RWPE1 (cell line): ENCODE measurements at places on chromosomes 6 and 20.

GRCh38 chr6:124753001-124753400, 209.2 kb upstream of the RNF217 start:
- DNase-seq: no peak

DNA sequence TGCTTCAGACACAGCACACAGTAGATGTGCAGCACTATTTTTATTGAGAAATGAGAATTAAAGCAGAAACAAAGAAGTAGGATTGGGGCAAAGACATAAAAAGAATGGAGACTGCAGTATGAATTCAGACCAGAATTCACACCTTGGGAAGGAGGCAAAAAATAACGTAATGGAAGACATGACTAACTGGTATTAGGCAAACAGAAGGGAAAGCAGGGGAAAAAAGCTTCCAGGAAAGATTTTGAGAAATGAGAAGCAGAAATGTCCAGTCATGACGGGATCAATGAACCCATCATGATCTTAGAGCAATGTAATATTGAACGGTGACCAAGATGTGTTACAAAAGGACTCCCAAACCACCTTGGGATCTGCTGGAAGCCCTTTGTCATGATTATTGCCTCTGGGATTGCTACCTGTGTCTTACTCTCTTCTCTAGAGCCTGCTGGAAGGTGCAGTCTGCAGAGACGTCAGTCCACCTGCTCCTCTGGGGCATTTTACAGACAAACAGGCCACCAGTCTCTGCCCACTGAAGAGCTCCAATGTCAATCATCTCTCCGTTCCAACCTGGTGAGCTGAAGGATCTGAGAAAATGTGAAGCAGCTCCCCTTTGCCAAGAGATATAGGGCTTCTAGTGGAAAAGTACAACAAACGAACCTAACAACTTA, 8.7 kb downstream of the NUDT3 start:
- DNase-seq: no peak

- no peak for DNase-seq
Observed at GRCh38 chr6:160395187-160395586, 47.0 kb downstream of the SLC22A3 start.

- peak; percentile 78 for DNase-seq
Observed at GRCh38 chr6:37102299-37103168, 67.4 kb upstream of the PIM1 start.

- DNase-seq: no peak
Observed at GRCh38 chr20:36833275-36834020, 42.5 kb upstream of the TLDC2 start.

DNA sequence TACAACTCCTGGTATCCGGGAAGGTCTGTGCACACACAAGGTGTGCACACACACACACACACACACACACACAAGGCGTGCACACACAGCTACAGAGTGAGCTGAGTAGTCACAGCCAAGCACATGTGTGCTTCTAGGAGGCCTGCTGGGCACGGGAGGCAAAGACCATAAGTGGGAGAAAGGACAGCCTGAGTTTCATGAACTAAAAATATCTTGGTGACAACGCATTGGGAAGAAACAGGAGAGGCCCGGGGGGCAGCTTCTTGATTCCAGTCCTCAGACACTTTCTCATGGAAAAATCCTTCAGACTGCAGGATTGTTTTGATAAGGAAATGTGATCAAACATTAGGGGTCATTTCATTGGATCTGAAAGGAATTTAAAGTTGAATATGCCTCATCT, 2.6 kb downstream of the TRAF3IP2 start:
- DNase-seq: no peak

DNA sequence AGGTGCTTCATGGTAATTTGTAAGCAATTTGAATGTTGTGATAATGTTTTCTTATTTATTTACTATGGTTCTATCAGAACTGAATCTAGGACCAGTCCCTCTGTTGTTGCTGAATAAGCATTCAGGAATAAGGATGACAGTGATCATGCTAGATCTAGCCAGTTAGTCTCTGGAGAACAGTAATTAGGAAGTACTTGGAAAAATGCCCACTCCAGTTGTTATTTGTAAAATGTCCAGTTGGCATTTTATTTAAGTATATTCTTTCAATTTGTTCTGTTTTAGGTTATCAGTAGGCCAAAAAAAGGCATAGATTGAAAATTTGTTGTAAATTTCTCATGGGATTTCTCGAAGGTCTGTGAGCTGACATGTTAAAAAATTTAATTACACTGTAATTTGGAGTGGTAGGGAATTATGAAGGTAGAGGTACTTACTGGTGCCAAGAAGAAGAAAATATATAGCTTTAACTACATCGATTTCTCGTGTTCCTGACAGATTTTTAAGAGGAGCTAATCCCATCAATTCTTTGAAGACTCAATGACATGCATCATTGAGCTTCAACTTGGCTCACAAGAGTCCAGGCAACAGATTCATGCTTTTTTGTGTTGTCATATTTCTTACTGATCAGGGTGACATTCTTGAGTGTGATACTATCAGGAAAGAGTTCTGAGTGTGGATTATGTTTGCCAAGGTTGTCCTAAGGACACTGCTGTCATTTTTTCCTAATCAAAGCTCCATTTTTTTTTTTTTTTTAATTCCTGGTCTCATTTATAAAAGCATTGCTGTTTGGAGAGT, 177.3 kb downstream of the CARMIL1 start:
- no peak for DNase-seq

DNA sequence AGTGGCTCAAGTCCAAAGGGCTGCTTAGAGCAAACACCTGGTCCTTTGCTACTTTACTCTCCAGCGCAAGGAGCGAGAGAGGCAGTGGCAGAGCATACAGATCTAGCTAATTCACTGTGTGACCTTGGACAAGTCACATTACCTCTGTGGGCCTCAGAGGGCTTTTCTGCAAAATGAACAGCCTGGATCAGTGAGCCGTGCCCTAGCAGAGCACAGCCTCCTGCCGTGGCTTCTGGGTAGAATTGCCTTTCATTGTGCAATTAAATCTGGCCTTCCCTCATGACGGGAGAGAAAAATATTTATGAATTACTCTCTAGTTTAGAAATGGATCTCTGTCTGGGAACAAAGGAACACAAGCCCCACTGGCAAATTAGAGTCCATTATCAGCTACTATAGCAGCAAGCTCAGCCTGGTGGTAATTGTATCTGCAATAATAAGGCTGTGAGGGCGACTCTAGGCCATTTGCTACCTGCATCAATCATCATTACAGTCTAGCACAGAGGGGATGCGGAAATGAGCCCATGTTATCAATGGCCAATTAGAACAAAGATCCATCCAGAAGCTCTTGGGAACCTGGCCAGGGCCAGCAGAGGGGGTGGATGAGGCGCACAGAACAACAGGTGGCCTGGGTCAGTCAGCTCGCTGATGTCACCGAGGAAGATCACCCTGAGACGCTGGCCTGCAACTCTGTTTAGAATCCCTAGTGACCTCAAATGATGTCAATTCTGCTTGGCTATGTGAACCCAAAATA, 114.2 kb upstream of the LY86 start:
- DNase-seq: no peak

DNA sequence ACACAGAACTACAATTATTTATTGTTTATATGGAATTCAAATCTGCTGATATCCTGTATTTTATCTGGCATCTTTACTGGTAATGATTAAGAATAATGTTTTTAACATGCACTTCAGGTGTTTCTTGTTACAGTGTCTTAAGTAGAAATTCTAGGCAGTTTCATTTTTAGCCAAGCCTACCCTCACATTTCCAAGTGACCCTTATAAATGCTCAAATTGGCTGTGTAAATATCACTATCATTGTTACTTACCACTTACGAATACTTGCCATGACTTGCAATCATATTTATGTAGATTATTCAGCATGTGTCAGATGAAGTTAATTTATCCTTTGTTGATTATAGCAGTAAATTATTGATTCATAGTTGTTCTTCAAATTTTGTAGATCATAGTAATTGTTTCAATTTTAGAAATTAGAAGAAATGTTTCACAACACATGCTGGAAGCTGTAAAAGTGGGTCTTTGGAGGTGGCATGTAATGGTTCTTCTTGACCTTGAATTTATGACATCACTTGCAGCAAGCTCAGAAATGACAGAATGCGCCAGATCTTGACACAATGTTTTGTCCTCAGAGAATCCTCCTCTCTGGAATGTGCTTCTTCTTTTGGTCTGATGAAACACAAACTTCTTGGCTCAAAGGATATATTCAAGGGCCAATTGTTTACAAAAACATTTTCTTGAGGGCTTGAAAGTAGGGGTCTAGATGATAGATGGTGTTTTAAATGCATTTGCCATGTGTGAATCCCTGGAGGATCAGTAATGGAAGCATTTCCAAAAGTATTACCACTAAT, 471.8 kb downstream of the COL12A1 start:
- no peak for DNase-seq

GRCh38 chr6:89432875-89433251, at the start of gene ANKRD6:
Gene ANKRD6, plus strand, starts transcription at chr6:89433152. Its CDS starts 133,825 bp downstream, at chr6:89566977.
- peak; percentile 79 for DNase-seq

GRCh38 chr6:170091000-170091638, 199.8 kb downstream of the DLL1 start:
- no peak for DNase-seq

- no peak for DNase-seq
Observed at GRCh38 chr6:137370871-137371633, 123.1 kb downstream of the OLIG3 start.

- no peak for DNase-seq
Observed at GRCh38 chr6:84772428-84773132, 8.2 kb upstream of the TBX18 start.

GRCh38 chr6:150667977-150668716, 68.5 kb downstream of the PLEKHG1 start:
- DNase-seq: peak; percentile 80
